ENCODE measurements at places on chromosomes 5 and 9.

DNA sequence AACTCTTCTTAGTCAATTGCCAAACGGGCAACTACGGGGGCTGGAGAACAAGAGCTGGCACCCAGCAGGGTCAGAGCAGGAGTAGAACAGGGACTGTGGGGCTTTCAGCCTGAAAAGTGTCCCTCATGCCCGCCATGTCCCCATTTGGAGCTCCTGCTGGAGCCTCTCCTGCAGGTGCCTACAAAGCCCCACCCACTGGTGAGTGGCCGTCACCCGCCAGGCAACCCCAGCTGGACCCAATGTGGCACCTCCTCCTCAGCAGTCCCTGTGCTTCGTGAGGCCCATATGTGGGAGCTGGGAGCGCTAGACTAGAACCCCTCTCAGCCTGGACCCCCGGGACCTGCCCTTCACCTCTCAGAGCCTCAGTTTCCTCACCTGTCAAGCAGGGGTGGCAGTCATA, 40.9 kb downstream of the VAV2 start:
- DNase-seq = no peak

GRCh38 chr5:13246053-13246452, 698.4 kb downstream of the DNAH5 start:
- DNase-seq = no peak

GRCh38 chr9:70481471-70481870, 67.0 kb upstream of the KLF9 start:
- DNase-seq = no peak

GRCh38 chr9:2859776-2860379, 16.0 kb upstream of the PUM3 start:
- DNase-seq = peak; percentile 81

GRCh38 chr9:108921200-108921599, 12.7 kb downstream of the ELP1 start:
- no peak for DNase-seq

- DNase-seq = no peak
Observed at GRCh38 chr5:35438786-35439185, 178.9 kb upstream of the SPEF2 start.

- DNase-seq = no peak
Observed at GRCh38 chr9:582775-583174, 258.7 kb upstream of the DMRT1 start.

DNA sequence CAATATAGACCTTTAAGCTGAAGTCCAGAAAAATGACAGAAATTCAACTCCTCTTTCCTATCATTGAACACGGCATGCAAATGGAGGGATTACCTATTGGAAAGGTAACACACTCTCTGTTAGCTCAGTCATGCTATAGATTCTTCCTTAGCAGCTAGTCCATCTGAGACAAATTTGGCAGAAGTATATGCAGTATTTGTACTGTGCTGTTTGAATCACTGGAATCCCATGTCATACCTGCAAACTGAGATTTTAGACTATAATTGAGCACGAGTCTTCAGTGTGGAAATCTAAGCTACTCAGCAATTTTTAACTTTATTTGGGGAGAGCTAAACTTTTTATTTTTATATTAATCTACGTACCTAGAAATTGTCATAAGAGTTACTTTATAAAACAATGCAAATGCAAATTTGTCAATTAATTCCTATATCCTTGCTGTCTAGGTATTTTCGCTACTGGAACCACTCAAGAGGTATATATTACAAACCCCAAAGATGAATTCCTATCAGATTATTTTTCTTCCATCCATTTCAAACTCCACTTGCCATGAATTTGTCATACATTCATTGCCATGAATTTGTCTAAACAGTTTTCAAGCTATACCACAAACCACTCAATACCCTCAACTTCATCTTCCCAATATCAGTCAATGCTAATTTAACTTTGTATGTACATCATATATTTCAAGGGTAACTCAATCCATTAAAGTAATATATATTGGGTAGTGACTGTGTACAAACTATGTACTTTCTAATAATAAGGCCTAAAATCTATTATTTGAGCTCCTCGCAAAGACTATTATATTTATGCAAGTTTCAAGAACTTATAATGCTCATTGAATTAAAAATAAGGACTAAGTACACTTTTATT, 224.8 kb downstream of the MEF2C start:
- DNase-seq = no peak

GRCh38 chr5:119274767-119275130, 81.1 kb upstream of the TNFAIP8 start:
- DNase-seq = no peak

DNA sequence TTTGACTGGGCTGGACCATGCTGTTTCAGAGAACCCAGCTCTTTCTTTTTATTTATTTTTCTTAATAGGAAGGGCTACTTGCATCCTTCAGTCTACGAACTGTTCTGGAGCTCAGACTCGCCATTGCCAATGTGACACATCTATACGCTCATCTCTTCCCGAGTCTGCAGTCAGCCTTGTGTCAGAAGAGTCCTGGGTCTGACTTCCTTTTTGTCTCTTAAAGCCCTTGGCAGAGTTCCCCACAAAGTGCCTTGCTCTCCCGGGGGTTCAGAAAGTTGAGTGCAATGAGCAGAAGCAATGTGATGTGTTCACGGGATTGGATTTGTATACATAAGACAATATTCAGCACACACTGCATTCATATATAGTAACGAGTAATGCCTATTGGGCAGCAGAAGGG, 140.4 kb downstream of the ATPSCKMT start:
- DNase-seq = no peak

DNA sequence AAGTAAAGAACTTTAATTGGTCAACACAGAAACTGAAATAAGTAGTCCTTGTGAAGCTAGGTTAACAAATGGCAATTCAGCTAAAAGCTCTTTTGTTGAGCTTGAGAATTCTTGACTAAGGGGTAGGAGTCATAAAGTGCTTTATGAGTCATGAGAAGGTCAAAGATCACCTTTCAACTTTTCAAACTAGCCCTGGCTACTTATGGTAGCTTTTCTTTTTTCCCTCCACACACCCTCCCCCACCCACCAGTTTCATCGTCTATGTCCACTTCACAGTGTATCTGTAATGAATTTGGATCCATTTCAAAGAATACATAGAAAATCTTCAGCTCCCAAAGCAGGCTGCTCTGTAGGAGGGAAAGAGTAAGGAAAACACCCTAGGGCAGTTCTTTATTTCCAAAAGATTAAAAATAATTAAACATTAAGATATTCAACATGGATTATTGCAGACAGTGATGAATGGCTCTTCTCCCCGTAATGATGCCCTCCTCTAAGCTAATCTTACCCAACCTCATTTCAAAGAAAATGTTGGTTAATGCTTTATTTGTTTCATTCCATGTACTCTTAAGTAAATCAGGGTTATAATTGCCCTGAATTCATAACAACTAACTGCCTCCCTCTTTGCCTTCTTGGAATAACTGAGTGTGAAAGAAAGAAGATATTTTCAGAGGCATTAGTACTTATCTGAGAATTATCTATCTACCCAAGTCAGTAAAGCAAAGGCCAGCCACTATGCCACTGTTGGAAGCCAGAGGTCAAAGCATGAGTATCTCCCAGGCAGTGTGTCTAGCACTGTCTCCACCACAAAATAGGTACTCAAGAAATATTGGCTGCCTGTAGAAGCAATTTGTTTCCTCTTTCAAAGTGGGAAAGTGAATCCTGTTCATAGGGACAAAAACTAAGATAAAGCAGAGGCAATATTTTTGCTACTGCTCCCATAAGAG, 290.6 kb downstream of the PIK3R1 start:
- peak; percentile 40 for DNase-seq

DNA sequence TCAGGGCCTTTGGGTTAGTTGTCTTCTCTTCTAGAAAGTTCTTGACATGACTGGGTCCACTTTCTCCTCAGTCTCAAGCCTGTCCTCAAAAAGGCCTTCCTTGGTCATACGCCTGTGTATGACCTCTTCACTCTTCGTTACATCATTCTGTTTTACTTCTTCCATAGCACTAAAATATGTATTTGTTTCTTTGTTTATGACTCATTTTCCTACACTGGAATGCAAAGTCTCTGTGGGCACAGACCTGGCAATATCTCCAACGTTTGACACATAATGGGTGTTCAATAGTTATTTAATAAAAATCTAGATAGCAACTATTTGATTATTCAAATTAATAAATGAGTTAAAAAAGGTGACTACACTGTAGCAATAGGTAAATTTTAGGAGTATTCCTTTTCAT, 85.1 kb downstream of the YIPF5 start:
- DNase-seq = no peak

DNA sequence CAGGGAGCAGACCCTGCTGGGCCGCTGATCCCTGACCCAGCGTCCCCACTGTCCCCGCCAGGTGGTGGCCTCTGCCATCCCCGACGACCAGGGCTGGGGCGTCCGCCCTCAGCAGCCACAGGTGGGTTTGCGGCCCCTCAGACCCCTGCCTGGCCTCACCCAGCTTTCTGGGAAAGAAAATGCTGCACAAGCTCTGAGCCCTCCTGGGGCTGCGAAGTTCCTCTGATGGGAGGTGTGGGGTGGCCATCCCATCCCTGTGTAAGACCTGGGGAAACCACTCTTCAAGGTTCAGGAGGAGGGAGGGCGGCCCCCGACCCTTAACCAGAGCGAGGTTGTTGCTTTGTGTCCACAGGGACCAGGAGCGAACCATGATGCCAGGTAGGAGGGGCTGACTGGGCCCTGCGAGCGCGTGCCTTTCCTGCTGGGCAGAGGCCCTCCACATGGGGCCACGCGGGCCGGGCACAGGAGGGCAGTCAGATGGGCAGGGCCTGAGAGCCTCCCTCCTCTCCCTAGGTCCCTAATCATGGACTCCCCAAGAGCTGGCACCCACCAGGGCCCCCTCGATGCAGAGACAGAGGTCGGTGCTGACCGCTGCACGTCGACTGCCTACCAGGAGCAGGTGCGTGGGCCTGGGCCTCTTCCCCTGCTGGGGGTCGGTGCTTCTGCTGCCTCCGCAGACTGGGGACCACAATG, 7.7 kb downstream of the NOXA1 start:
- no peak for DNase-seq

DNA sequence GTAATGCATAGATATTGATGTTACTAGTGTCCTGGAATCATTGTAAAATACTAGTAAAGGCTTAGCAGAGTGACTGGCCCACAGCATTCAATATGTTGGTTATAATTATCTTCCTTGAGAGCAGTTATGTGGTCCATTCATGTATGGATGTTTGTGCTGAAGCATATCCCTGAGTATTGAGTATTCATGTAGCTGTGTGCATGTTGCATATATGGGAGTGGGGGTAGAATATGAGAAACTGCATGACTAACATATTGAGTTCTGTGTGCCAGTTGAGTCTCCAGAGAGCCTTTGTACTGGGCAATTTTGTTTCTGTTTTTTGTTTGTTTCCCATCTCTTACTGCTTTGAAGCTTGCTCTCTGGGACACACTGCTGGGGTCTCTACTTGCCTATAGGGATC, 222.7 kb upstream of the TRIM32 start:
- no peak for DNase-seq

GRCh38 chr5:137822158-137822764, 45.4 kb upstream of the MYOT start:
- peak; percentile 59 for DNase-seq

Data from cardiac muscle cell (in vitro differentiated cells and primary cell).